ENCODE measurements at places on chromosomes 4 and X. TPM values are rescaled to one million over a fixed set of nuclear protein-coding genes. Genes with fewer than 3 reads are reported as not detected.
A peak's percentile ranks its signal among the peaks of the same experiment; 100 is the strongest.

GRCh38 chrX:68683580-68683979 lies 36.1 kb downstream of the STARD8 start:
- no peak for DNase-seq

GRCh38 chr4:20591571-20591970 lies 108.7 kb upstream of the PACRGL start:
- no peak for DNase-seq

GRCh38 chrX:111585337-111585736 lies 73.9 kb downstream of the SERTM2 start:
- peak; percentile 4 for DNase-seq

DNA sequence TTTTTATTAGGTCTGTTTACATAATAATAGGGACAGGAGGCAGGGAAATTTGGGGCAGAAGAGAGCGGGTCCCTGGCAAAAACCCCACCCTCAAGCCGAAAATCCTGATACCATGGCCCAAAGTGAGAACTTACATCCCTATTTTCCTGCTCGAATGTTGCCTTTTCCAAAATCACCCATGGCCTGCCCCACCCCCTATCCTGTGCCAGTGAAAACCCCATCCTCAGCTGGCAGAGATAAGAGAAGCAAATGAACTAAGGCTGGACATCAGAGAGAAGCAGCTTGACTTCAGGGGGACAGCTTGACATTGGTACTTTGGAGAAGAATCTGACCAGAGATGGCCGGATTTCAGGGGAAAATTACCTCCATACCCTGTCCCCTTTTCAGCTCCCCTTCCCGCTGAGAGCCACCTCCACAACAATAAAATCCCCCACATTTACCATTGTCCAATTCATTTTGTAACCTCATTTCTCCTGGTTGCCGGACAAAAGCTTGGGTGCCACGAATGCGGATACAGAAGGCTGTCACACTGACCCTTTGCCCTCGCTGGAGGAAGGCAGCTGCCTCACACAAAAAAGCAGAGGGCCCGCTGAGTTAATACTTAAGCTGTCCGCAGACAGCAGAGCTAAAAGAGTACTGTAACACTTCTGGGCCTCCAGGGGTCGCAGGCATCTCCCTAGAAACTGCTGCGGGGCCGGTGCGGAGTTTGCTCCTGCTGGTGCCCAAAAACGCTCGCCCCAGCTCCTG lies 196.2 kb downstream of the SNCA start:
- DNase-seq, result peak; percentile 39

GRCh38 chr4:180618396-180618795 lies 1624.8 kb upstream of the TENM3 start:
- no peak for DNase-seq

DNA sequence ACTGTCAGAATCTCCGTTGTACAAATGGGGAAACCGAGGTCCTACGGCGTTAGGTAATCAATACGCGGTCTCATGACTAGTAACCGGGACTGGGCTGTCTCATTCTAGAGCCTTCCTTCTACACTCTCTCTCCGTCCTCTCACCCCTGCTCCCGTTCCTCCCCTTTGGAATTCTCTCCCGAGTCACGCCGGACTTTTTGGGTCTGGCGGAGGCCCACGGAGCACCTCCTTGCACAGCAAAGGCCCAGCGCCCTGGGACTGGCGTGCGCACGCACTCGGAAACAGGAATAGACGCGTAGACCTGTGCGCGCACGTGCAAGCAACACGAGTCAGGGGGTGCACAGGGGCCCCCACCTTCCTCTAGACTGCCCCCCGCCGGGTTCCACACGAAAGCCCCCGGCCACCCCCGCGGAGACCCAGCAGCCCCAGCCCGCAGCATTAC lies 361 bp downstream of the QDPR start:
- DNase-seq, result no peak

DNA sequence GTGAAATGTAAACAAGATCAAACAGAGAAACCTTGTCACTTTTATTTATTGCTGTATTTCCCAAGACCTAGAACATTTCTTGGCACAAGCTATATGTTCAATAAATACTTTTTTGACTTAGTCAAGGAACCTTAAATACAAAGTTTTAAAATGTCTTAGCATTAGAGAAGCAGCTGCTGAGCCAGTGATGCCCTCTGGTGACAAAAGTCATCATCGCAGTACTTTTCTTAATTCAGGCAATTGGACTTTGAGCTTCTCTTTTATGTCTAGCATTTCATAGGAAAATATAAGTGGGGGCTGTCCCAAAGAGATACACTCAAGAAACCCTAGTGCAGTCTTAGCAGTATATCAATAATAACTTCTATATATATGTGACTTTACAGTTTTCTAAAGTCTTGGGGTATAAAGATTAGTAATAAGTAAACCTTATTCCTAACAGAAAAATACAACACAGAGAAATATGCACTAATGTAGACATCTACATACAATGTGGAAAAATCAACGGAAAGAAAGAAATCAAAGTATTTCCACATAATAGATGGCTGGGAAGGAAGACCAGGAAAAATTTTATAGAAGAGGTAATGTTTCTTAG lies 118.4 kb downstream of the DTHD1 start:
- DNase-seq, result no peak

DNA sequence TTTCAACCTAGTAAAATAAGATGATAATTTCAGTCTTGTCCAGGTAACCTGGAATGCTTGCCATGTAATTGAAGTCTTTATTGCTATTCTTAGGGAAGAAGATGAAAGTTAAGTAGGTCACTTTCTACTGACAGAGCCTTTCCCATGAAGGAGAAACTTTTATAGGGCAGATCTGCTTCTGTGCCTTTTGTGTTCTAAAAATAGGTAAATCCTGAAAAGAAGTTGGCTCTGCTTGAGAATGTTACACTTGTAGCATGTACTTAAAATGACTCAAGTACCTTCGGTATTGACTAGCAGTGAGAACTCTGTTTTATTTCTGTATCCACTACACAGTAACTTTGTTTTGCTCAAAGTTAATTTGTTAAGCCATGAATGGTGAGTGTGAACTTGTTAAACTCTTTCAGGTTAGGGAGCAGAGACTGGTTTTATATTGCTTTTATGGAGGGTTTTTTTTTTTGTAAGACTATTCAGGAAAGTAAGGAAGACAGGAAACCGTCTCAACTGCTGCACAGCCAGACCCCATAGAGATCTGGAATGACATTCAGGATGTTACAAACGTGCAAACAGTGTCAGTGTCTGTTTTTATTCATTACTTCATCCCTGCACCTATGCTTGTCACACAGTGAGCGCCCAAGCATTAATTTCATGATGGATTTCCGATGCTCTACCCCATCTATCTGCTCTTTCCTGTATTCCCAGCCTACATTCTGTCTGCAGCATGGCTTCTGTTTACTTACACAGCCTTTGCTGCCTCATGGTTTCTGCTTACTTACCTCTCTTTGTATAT lies 53.0 kb downstream of the SEPTIN11 start:
- DNase-seq, result no peak

DNA sequence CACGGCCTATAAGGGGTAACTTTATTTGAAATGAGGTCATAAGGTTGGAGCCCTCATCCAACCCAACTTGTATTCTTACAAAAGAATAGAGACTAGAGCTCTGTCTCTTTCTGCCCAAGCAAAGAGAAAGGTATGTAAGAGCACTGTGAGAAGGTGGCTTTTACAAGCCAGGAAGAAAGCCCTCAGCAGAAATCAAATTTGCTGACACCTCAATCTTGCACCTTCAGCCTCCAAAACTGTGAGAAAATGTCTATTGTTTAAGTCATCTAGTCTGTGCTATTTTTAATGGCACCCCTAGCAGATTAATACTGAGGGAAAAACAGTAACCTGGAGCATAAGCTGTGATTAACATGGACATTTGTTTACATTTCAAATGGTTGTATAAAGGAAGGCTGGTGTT lies 860.7 kb downstream of the PCDH7 start:
- DNase-seq, result no peak

DNA sequence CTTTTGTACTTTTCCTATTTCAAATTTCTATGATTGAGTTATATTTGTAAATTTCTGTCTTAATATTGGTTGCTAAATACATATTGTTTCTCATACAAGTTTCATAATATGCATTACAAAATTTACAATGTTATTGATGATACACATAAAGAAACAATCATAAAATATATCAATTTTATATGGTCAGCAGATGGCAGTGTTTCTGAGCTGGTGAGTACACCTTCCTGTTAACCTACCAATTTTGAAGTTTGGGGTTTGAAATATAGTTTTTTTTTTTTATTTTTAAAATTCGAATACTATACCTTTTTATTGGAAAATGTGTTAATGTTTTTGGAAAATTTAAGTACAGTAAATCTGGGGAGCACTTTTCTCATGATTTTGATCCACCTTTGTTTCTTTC lies 1953.1 kb upstream of the ADGRL3 start:
- DNase-seq, result no peak

GRCh38 chrX:140712413-140713173 lies 3.0 kb downstream of the LINC00632 start:
- DNase-seq, result peak; percentile 63

GRCh38 chr4:2728806-2729532 lies 27.2 kb downstream of the TNIP2 start:
- DNase-seq, result no peak

- no peak for DNase-seq
These were observed 724.3 kb downstream of the ARAP2 start for GRCh38 chr4:35520059-35520458.

GRCh38 chrX:78527263-78527662 lies 131.9 kb downstream of the RTL3 start:
- no peak for DNase-seq

DNA sequence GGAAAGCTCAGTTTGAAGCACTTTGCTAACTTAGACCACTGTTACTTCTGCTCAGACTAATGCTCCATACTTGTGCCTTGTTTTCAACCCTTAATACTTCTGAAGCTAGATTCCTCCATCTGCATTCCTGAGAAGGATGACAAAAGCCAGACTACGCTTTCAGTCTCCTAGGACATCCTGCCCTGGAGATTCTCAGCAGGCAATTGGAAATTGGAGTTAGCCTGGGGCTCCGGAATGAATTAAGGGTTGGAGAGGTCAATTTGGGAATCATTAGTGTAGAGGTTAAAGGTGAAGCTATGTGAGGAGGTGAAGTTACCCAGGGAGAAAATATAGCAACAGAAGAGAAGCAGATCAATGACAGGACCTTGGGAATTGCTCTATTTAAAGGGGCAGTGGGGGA lies 215.9 kb upstream of the MBNL3 start:
- no peak for DNase-seq

DNA sequence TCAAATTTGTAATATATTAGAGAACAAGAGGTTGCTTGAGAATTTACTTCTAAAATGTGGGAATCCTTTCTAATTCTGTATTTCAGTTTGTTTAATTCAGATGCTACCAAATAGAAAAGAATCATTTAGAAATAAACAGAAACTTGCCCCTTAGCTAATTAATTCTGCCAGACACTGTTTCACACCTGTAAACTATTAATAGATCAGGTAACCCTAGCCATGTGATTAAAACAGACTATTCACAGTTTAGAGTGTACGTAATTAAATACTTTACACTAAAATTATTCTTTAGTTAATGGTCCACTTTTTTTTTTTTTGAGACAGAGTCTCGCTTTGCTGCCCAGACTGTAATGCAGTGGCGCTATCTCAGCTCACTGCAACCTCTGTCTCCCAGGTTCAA lies 124.0 kb downstream of the PTPN13 start:
- no peak for DNase-seq

- no peak for DNase-seq
These were observed 79.4 kb upstream of the FHL1 start for GRCh38 chrX:136067966-136068365.

DNA sequence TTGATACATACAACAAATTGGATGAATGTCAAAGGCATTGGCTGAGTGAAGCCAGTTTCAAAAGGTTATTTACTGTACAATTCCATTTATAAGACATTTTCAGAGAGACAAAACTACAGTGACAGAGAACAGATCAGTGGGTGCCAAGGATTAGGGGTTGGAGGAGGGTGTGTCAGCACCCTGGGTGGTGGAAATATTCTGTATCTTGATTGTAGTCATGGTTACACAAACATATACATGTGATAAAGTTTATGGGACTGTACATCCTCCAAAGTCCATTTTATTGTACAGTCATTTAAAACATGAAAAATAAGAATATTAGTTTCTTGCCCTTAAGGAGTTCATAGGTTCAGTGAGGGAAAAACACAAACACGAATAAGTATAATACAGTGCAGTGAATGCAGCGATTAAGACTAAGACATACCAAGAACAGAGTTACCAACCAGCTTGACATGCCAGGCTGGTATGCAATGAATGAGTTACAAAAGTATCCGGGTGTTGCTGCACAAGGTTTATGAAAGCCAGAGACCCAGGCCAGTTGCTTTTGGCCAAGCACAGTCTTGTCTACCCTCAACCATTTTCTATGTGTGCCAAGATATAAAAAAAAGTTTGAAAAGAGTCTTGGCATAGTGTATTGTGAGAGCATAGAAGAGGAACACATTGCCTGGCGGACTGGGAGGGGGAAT lies 123.6 kb downstream of the MSL3 start:
- no peak for DNase-seq

DNA sequence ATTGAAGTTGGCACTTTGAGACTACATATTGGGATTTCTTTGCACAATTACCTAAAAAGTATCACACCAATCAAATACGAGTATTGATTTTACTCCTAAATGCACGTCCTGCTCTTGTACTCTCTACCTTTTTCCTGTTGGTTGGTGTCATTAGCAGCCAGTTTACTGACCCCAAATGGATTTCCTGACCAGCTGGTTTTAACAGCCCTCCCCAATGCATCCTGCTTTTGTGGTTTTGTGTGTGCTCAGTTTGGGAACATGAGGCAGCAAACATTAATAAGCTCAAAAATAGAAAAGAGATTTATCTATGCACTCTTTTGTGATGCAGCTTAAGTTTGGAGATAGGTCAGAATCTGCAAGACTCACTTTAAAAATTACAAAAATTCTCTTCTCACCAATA lies 230.3 kb downstream of the MAPK10 start:
- DNase-seq, result no peak

GRCh38 chr4:85833302-85833701 lies 358.4 kb downstream of the ARHGAP24 start:
- DNase-seq, result no peak

DNA sequence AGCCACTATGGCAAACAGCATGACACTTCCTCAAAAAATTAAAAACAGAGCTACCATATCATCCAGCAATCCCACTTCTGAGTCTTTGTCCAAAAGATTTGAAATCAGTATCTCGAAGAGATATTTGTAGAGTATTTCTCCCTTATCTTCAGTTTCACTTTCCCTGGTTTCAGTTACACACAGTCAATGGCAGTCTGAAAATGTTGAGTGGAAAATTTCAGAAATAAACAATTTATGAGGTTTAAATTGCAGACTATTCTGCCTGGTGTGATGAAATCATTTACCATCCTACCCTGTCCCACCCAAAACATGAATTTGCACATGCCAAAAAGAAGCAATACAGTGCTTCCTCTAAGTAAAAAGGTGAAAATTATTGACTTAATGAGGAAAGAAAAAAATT lies 43.9 kb downstream of the NPY2R start:
- DNase-seq, result no peak

Gene CRLF2
- not detected for total RNA-seq

Gene SUPT20HL2
- total RNA-seq, result not detected

Gene CYLC1
- total RNA-seq, result not detected

Gene SEL1L3
- total RNA-seq, result 25.1 TPM

Gene SHISA3
- 1.6 TPM for total RNA-seq

Gene NUP62CL
- 1.9 TPM for total RNA-seq

Gene RAB28
- total RNA-seq, result 32.4 TPM

Gene HCFC1
- 70.0 TPM for total RNA-seq

Gene SSX2B
- total RNA-seq, result 0.10 TPM

Gene KLB
- 0.04 TPM for total RNA-seq

Gene NPY5R
- total RNA-seq, result 0.15 TPM

Data from H7 (cell line).